Liver (tissue), 10 donors: ENCODE measurements at places on chromosomes 3 and 15. TPM values are rescaled to one million over a fixed set of nuclear protein-coding genes. Genes with fewer than 3 reads are reported as not detected.
A peak's percentile ranks its signal among the peaks of the same experiment; 100 is the strongest.

DNA sequence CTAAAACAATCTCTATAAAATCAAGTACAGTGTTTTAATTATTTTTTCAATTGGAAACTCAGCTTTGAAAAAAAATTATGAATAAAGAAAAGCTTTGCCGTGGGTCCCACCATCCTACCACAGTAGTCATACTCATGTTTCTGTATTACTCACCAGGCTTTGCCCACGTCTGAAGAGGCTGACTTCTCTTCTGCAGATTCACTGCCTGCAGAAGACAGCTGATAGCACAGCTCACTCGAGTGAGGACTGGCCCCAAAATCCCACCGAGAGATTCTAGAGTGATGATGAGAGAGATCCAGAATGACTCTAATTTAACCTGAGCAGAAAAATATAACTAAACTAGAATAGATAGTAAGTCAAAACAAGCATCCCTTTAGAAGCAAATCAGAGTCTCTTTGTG, 11.9 kb downstream of the C2CD4B start:
- H3K4me3 ChIP-seq: no peak overlapping the region
- no peaks in the 10 kb centered on the region for H3K4me1 ChIP-seq
- H3K27ac ChIP-seq: no peak overlapping the region
- no peaks in the 10 kb centered on the region for H3K27me3 ChIP-seq

DNA sequence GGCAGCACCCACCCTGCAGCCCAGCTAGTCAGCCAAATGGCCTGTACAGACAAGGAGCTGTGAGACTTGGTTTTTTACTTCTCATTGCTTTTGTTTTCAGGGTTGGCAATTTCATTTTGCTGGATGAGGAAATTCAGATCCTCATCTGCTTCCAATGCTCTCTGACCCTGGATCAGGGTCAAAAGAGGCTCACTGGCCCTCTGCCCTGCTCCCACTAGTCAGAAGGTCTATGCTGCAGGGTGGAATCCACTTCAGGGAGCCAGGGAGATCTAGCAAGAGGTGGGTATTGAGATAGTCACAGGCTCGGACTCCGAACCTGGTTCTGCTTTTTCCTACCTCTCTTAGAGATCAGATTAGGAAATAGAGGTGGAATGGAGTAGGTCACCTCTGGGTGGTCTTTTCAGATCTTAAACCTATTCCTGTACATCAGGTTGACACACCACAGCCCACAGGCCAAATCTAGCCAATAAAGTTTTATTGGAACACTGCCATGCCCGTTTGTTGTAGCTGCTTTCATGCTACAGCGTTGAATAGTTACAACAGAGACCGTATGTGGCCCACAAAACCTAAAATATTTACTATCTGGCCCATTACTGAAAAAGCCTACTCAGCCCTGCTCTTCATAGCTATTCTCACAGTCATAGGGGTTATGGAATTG, 26.4 kb upstream of the GLCE start:
- peaks cover 54% of the 10 kb centered on the region for H3K4me1 ChIP-seq
- H3K27ac ChIP-seq: peak overlapping the region; percentile 31
- no peak overlapping the region for H3K4me3 ChIP-seq
- H3K36me3 ChIP-seq: no peaks in the 10 kb centered on the region
- no peaks in the 10 kb centered on the region for H3K27me3 ChIP-seq

DNA sequence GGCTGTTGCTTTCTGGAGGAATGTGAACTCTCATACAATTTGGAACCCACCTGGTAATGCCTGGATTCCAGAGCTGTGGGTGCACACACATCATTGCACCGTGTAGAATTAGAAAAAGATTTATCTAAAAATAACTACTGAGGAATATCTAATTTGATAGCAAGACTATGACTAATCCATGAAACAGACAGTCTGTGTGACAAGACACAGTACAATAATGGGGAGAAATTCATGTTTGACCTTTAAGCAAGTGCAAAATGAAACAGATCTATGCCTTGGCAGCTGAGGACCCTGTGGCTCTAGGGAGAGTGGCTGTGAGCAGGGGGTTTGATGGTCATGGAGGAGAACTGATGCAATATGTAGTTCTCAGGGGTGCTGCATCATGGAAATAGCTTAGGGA, 7.9 kb upstream of the DOCK3 start:
- H3K36me3 ChIP-seq: no peaks in the 10 kb centered on the region
- DNase-seq: no peak
- H3K4me1 ChIP-seq: peaks cover 3% of the 10 kb centered on the region
- H3K4me3 ChIP-seq: no peak overlapping the region
- H3K27ac ChIP-seq: no peak overlapping the region

MED12L gene
- 2.1 TPM for total RNA-seq

DNA sequence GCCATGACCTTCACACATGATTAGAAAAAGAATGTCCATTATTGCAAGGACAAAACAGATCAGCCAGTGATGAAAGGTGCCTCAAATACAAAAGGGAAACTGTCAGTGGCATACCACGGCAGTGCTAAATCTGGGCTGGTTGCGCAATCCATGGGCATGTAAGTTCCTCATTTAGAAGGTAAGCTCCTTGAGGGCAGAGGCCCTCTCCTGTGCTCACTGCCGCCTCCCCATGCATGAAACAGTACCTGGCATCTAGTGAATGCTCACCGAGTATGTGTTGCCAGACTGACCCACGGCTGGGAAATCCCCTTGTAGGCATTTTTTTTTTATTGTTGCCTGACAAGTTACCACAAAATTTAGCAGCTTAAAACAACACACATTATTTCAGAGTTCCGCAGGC, 312.1 kb upstream of the CHRM5 start:
- H3K4me3 ChIP-seq: no peak overlapping the region
- no peaks in the 10 kb centered on the region for H3K27me3 ChIP-seq
- no peak for DNase-seq
- H3K27ac ChIP-seq: no peak overlapping the region
- no peaks in the 10 kb centered on the region for H3K4me1 ChIP-seq
- no peaks in the 10 kb centered on the region for H3K36me3 ChIP-seq

DNA sequence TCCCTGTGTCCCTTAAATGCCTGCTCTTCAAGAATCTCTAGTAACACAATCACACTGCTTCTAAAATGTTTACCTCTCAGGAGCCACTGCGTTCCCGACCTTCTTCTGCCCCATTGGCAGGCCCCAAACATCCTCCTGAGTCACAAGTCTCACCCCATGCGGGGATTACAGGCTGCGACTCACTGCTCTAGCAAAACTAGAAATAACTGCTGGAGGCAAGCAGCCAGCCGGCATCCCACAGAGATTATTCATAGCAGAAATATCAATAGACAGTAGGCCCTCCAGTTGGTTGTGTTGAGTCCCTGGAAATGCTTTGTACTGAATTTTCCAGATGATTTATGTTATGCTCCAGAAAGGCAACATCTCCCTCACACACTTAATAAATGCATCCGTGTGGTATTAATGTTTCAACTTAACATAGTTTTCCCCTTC, 64.8 kb downstream of the RFTN1 start:
- H3K27me3 ChIP-seq: no peaks in the 10 kb centered on the region
- no peak overlapping the region for H3K4me3 ChIP-seq
- no peaks in the 10 kb centered on the region for H3K36me3 ChIP-seq
- H3K27ac ChIP-seq: no peak overlapping the region
- H3K4me1 ChIP-seq: no peaks in the 10 kb centered on the region
- DNase-seq: no peak

MFAP1 gene
- total RNA-seq: 8.1 TPM

DNA sequence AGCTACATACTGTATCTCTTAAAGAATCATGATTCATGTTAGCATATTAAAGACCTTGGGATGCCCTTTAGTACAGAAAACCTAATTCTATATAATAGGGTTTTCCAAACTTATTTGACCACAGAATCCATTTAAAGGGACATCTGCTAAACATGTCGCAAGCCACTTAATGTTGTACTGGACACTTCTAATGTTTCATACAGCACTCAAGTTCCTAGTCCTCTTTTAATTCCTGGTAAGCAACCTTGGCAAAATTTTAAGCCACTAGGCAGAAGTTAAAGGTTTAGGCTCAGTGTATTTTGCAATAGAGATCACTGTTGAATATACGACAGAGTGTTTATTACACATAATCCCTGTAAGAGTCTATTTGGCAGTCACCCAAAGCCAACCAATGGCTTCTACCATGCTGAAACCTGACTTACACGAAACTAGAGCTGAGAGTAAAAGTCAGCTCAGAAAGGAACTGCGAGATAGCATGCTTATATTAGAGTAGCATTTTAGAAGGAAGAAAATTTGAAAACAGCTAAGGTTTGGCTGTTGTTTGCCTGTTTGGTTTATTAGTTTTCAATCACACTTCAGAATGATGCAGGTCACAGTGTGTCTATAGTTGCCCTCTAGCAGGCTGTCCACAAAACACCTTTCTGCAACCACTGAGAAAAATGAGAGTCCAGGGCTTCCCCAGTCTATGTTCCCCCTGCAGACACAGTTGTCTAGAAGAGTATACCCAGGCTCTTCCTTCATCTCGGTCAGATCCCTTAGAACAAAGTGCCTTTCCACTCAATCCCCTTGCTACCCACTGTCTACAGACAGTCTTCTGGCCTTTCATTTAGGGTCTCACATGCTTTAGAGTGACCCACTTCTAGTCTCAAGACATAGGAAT, 104.4 kb downstream of the FMN1 start:
- no peaks in the 10 kb centered on the region for H3K27me3 ChIP-seq
- no peaks in the 10 kb centered on the region for H3K4me1 ChIP-seq
- no peak overlapping the region for H3K27ac ChIP-seq
- no peak for DNase-seq
- H3K36me3 ChIP-seq: no peaks in the 10 kb centered on the region
- no peak overlapping the region for H3K4me3 ChIP-seq

GRCh38 chr15:78033864-78034263, 43.6 kb downstream of the TBC1D2B start:
- H3K4me1 ChIP-seq: peaks cover 10% of the 10 kb centered on the region
- peaks cover 2% of the 10 kb centered on the region for H3K36me3 ChIP-seq
- DNase-seq: no peak
- no peaks in the 10 kb centered on the region for H3K27me3 ChIP-seq
- H3K27ac ChIP-seq: peak overlapping the region; percentile 61

GABRG3 gene
- total RNA-seq: not detected

- H3K36me3 ChIP-seq: no peaks in the 10 kb centered on the region
- peaks cover 34% of the 10 kb centered on the region for H3K4me1 ChIP-seq
- H3K27ac ChIP-seq: no peak overlapping the region
- H3K4me3 ChIP-seq: no peak overlapping the region
- no peak for DNase-seq
Observed at GRCh38 chr15:58334803-58335202, 97.0 kb upstream of the LIPC start.

DNA sequence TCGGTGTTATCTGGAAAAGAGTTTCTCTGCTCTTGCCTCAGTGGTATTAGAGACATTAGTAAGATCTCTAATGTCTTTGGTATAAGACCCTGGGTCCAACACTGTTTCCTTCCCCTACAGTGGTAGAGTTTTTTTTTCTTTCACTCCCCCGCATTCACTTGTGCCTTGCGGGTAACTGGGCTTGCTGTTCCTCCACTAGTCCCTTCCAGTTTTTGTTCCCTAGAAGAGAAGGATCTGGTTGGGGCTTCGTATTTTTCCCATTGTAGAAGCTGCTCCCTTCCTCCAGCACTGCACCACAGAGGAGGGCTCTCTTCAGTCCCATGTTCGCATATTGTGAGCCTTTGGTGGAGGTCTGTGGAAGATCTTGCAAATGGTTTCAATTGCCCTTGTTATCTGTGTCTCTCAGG, 13.7 kb downstream of the CTDSPL2 start:
- H3K4me1 ChIP-seq: no peaks in the 10 kb centered on the region
- H3K27ac ChIP-seq: no peak overlapping the region
- DNase-seq: no peak
- H3K36me3 ChIP-seq: no peaks in the 10 kb centered on the region

- H3K27ac ChIP-seq: no peak overlapping the region
- no peaks in the 10 kb centered on the region for H3K27me3 ChIP-seq
- no peaks in the 10 kb centered on the region for H3K4me1 ChIP-seq
- H3K4me3 ChIP-seq: no peak overlapping the region
- no peak for DNase-seq
- no peaks in the 10 kb centered on the region for H3K36me3 ChIP-seq
Observed at GRCh38 chr3:155331078-155331477, 37.6 kb upstream of the STRIT1 start.

DNA sequence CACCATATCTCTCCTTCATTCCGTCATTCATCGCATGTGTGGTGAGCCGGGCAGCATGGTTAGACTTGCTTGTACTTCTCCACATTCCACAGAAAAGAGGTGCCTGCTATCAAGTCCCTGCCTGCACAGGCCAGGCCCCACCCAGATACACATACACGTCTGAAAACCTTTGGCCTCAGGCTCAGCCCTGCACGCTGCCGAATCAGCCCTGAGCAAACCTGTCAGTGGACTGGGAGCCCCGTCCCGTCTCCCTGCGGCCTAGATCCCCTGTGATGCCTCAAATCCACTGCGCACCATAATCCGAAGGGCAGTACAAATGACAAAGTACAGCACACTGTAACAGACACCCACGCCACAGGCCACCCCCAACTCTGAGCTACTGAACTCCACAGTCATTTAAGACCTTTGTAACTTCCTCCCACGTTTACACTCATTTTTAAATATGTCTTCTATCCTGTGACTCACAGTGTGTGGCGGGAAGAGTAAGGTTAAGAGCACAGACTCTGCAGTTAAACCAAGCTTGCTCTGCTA, 67.1 kb downstream of the MB21D2 start:
- H3K4me1 ChIP-seq: peaks cover 2% of the 10 kb centered on the region
- no peak overlapping the region for H3K27ac ChIP-seq
- H3K36me3 ChIP-seq: no peaks in the 10 kb centered on the region
- H3K27me3 ChIP-seq: no peaks in the 10 kb centered on the region
- DNase-seq: peak; percentile 38

P2RY1 gene
- total RNA-seq: 3.1 TPM

- no peak for DNase-seq
- H3K27me3 ChIP-seq: no peaks in the 10 kb centered on the region
- no peaks in the 10 kb centered on the region for H3K36me3 ChIP-seq
- no peak overlapping the region for H3K4me3 ChIP-seq
Observed at GRCh38 chr3:124351430-124352148, 359.7 kb upstream of the ROPN1 start.

DNA sequence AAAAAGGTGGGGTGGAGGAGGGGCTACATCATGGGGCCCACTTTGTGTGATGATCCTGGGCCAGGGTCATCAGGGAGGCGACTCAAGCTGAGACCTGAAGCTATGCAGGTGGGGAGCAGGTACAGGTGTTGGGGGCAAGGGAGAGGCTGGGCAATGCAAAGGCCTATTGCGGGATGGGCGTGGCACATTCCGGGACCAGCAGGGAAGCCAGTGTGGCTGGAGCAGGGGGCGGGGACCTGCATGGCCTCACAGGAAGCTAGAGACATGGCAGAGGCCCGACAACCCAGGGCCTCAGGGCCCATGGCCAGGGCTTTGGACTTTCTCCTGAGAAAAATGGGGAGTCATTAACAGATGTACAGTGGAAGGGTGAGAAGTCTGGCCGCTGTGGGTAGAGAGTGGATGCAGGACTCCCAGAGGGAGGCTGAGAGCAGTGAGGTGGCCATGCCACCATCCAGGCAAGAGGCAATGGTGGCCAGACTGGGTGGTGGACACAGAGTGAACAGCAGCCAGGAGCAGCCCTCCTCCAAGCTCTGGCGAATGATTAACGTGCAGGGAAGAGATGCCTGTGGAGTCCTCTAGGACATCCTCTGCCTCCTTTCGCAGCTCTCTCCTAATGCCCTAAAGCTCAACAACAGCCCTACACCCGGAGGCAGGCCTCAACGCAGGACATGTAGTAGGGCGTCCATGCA, 122.6 kb upstream of the ATP2B2 start:
- no peaks in the 10 kb centered on the region for H3K27me3 ChIP-seq
- no peaks in the 10 kb centered on the region for H3K36me3 ChIP-seq
- no peak for DNase-seq
- no peak overlapping the region for H3K4me3 ChIP-seq
- H3K4me1 ChIP-seq: no peaks in the 10 kb centered on the region

SMAD6 gene
- total RNA-seq: 15.1 TPM

- peaks cover 3% of the 10 kb centered on the region for H3K36me3 ChIP-seq
- DNase-seq: no peak
- H3K27me3 ChIP-seq: no peaks in the 10 kb centered on the region
Observed at GRCh38 chr15:101176625-101177024, 75.2 kb downstream of the CHSY1 start.

- H3K4me1 ChIP-seq: no peaks in the 10 kb centered on the region
- H3K36me3 ChIP-seq: no peaks in the 10 kb centered on the region
- H3K4me3 ChIP-seq: no peak overlapping the region
Observed at GRCh38 chr3:23174426-23175039, 28.6 kb upstream of the UBE2E2 start.
